ENCODE measurements at places on chromosomes 2 and 18. TPM values are rescaled to one million over a fixed set of nuclear protein-coding genes. Genes with fewer than 3 reads are reported as not detected.

Gene CDH7
- 0.97 TPM for polyA plus RNA-seq

Gene ONECUT2
- polyA plus RNA-seq = 0.06 TPM

Gene ABCB6
- 28.8 TPM for polyA plus RNA-seq

Gene KCNK3
- 26.4 TPM for polyA plus RNA-seq

Gene MCEE
- polyA plus RNA-seq = 29.3 TPM

Gene POTEF
- not detected for polyA plus RNA-seq

Gene DSG1
- not detected for polyA plus RNA-seq

Gene L3MBTL4
- polyA plus RNA-seq = 5.2 TPM

Gene CCDC178
- 1.1 TPM for polyA plus RNA-seq

Gene IL37
- 0.65 TPM for polyA plus RNA-seq

Gene LOXHD1
- polyA plus RNA-seq = 1.6 TPM

Gene ZNF638
- 184 TPM for polyA plus RNA-seq

Gene CIB4
- polyA plus RNA-seq = 0.83 TPM

Gene GREB1
- polyA plus RNA-seq = 13.2 TPM

Gene RNF152
- 15.0 TPM for polyA plus RNA-seq

Gene CYBRD1
- polyA plus RNA-seq = 61.2 TPM

Gene CRIM1
- 22.8 TPM for polyA plus RNA-seq

Gene TFPI
- 184 TPM for polyA plus RNA-seq

Gene NEURL3
- 0.18 TPM for polyA plus RNA-seq

Gene SLC30A3
- polyA plus RNA-seq = 0.52 TPM

Gene HOXD13
- polyA plus RNA-seq = not detected

Gene ATAD2B
- polyA plus RNA-seq = 28.7 TPM

Gene SH2D6
- polyA plus RNA-seq = 0.97 TPM

Gene AP1S3
- polyA plus RNA-seq = 5.0 TPM

Gene IGFBP5
- polyA plus RNA-seq = 102 TPM

Gene SERPINB4
- not detected for polyA plus RNA-seq

Gene EIF5B
- polyA plus RNA-seq = 62.1 TPM

Gene LIMS3
- polyA plus RNA-seq = 4.1 TPM

Gene SH3BP4
- 27.9 TPM for polyA plus RNA-seq

Gene GBX2
- 0.18 TPM for polyA plus RNA-seq

Gene ACADL
- polyA plus RNA-seq = 11.0 TPM

Gene IKZF2
- 15.2 TPM for polyA plus RNA-seq

Gene REG3G
- not detected for polyA plus RNA-seq

Gene MALL
- polyA plus RNA-seq = 38.0 TPM

Gene COMMD1
- 47.5 TPM for polyA plus RNA-seq

Gene HOXD10
- 0.75 TPM for polyA plus RNA-seq

Gene UGT1A5
- not detected for polyA plus RNA-seq

Gene SNTG2
- 0.85 TPM for polyA plus RNA-seq

Gene FMNL2
- 89.6 TPM for polyA plus RNA-seq

Gene SERPINB11
- polyA plus RNA-seq = not detected

Gene RNF125
- 8.0 TPM for polyA plus RNA-seq

Gene PCARE
- polyA plus RNA-seq = 0.04 TPM

Gene SPAG16
- 33.9 TPM for polyA plus RNA-seq

Gene SCN2A
- polyA plus RNA-seq = 0.41 TPM

Gene TWIST2
- polyA plus RNA-seq = 6.7 TPM

Gene SIGLEC15
- polyA plus RNA-seq = 0.24 TPM

Gene OR6B2
- not detected for polyA plus RNA-seq

Gene CLEC4F
- polyA plus RNA-seq = 0.05 TPM

Gene PJVK
- polyA plus RNA-seq = 12.1 TPM

Data from right lung (tissue), 10 donors.